ENCODE measurements at places on chromosomes 12 and 14. TPM values are rescaled to one million over a fixed set of nuclear protein-coding genes. Genes with fewer than 3 reads are reported as not detected.
A peak's percentile ranks its signal among the peaks of the same experiment; 100 is the strongest.

DNA sequence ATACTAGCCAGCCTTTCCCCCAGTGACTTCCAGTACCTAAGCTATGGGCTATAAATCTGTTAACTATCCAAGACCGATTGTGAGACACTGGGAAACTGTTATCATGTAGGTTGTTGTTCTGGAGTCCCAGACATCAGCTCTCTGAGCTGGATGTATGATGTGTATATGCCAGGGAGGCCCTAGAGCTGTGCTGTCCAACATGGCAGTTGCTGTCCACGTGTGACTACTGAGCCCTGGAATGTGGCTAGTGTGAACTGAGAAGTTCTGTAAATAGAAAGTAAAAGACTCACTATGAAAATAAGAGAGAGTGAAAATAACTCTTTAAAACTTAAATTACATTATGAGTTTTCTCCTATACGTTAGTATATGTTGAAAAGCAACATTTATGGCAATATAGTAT is 755.8 kb upstream of the FBXO33 start:
- H3K36me3 ChIP-seq: no peaks in the 10 kb centered on the region
- no peaks in the 10 kb centered on the region for H3K27me3 ChIP-seq
- DNase-seq: no peak
- H3K4me1 ChIP-seq: no peaks in the 10 kb centered on the region
- no peak overlapping the region for H3K4me3 ChIP-seq

DNA sequence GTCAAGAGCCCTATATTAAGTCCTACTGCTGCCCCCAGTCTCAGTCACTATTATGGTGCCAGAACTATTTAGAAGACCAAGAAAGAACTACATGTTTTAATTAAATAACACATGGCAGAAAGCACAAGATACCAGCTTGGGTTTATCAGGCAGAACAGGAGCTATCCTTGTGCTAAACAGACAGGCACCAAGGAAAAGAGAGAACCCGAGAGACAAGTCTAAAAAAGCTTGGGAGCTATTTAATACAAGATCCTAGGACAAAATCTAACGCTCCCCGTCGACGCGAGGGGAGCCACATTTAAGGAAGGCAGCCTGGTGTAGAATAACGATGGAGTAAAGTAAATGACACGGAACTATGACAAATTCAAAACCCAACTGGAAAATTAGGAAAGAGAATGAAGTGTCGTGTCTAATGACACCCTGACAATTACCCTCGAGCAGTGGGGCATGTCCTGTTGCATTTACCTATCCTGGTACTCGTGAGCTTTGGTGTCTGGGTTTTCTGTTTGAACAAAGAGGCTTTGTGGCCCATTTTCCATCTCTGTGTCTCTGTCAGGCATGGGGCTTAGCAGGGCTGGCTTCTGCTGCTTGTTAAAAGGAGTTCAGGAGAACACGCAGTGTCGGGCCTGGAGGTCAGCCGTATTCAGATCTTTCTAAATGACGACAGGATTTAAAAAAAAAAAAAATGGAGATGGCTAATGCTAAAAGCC is 140.6 kb downstream of the ETNK1 start:
- H3K36me3 ChIP-seq: no peaks in the 10 kb centered on the region
- H3K27me3 ChIP-seq: no peaks in the 10 kb centered on the region

- no peak overlapping the region for H3K4me3 ChIP-seq
- peaks cover 3% of the 10 kb centered on the region for H3K4me1 ChIP-seq
- DNase-seq: no peak
Measured at GRCh38 chr12:67669934-67670631, 21.5 kb downstream of the DYRK2 start.

DNA sequence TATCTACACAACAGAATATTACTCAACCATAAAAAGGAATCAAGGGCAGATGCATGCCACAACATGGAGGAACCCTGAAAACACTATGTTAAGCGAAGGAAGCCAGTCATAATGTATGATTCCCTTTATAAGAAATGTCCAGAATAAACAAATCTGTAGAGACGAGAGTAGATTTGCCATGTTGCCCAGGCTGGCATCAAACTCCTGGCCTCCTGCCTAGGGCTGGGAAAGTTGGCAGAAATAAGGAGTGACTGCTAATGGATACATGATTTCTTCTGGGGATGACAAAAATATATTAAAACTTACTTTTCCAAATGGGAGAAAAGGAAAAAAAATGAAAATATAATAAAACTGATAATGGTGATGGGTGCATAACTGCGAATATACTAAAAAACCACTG is 10.9 kb downstream of the CLIP1 start:
- no peak overlapping the region for H3K27ac ChIP-seq
- peaks cover 1% of the 10 kb centered on the region for H3K36me3 ChIP-seq
- H3K4me1 ChIP-seq: peaks cover 20% of the 10 kb centered on the region
- no peak overlapping the region for H3K4me3 ChIP-seq
- H3K27me3 ChIP-seq: no peaks in the 10 kb centered on the region

GRCh38 chr14:105844810-105845724 is 318.7 kb downstream of the TMEM121 start:
- no peak for DNase-seq
- no peak overlapping the region for H3K4me3 ChIP-seq
- no peak overlapping the region for H3K27ac ChIP-seq

- peaks cover 24% of the 10 kb centered on the region for H3K4me1 ChIP-seq
- peak overlapping the region; percentile 66 for H3K4me3 ChIP-seq
- no peaks in the 10 kb centered on the region for H3K27me3 ChIP-seq
- peak overlapping the region; percentile 86 for H3K27ac ChIP-seq
Measured at GRCh38 chr12:130954544-130954831, 781 bp downstream of the ADGRD1 start.

- no peaks in the 10 kb centered on the region for H3K4me1 ChIP-seq
- H3K27me3 ChIP-seq: no peaks in the 10 kb centered on the region
- DNase-seq: no peak
- no peaks in the 10 kb centered on the region for H3K36me3 ChIP-seq
Measured at GRCh38 chr14:28813810-28814209, 47.2 kb downstream of the FOXG1 start.

- H3K27me3 ChIP-seq: no peaks in the 10 kb centered on the region
- no peak overlapping the region for H3K27ac ChIP-seq
- no peaks in the 10 kb centered on the region for H3K36me3 ChIP-seq
- DNase-seq: no peak
Measured at GRCh38 chr12:114998750-114999128, 314.8 kb upstream of the TBX3 start.

GRCh38 chr14:78157494-78158437 is 12.4 kb upstream of the NRXN3 start:
- H3K4me1 ChIP-seq: no peaks in the 10 kb centered on the region
- no peak overlapping the region for H3K27ac ChIP-seq
- no peaks in the 10 kb centered on the region for H3K27me3 ChIP-seq
- H3K36me3 ChIP-seq: no peaks in the 10 kb centered on the region
- H3K4me3 ChIP-seq: no peak overlapping the region

DNA sequence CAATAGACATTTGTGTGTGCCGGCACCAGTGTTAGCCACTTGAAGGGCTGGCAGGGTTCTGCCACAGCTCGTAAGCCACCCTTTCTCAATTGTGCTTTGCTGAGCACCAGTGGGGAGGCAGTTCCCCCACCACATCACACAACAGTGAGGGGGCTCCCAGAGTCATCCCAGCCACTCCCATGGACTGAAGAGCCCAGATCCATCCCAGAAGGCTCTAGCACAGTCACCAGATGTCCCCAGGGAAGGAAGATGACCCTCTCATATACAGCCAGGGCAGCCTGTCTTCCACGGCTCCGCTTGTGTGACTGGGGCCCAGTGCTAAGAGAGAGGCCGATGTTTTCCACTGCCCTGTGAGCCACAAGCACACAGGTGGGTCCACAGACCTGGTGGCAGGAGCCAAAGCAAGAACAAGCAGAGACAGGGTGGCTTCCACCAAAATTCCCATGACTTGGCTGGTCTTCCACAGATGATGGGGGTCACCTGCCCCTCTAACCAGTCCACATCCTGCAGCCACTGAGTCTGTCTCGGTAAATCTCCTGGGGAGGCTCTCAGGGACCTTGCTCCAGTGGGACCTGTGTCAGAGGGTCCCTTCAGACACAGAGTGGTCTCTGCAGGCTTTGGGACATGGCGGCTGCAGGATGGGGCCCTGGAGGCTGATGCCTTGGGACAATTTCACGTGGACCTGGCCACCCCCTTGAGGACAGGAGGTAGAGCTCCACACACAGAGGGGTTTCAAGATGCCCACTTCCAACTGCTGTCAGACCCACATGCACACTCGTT is 71.9 kb upstream of the DDX11 start:
- H3K27me3 ChIP-seq: no peaks in the 10 kb centered on the region
- H3K4me3 ChIP-seq: no peak overlapping the region
- no peak overlapping the region for H3K27ac ChIP-seq
- DNase-seq: peak; percentile 27
- H3K36me3 ChIP-seq: no peaks in the 10 kb centered on the region

DNA sequence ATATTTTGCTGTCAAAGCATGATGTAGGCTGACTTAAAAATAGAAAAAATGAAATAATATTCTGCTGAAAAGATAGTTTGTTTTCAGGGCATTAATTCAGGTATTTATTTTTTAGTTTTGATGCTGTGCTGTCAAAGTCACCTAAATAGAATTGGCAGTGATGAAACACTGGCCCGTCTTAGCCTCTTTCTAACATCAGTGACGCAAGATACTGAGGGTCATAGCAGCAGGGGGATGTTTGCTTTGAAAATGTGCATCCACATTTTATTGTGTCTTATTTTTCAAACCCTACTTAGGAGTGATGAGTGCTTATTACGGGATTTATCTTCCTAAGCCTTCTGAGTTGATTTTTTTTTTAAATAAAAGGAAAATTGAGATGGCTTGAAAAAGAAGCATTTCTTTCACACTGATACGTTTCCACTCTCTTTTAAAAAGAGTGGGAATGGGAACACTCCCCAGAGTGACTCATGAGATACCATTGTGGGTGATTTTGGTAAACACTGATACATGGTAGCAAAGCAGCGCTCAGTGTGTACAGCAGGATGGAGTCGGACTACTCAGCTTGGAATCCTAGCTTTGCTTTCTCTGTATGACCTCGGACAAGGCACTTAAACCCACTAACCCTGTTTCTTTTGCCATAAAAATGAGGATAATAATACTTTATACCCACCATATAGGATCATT is 290.8 kb downstream of the ERC1 start:
- no peaks in the 10 kb centered on the region for H3K27me3 ChIP-seq
- peak overlapping the region; percentile 48 for H3K27ac ChIP-seq
- no peak overlapping the region for H3K4me3 ChIP-seq
- DNase-seq: no peak
- H3K36me3 ChIP-seq: no peaks in the 10 kb centered on the region

DNA sequence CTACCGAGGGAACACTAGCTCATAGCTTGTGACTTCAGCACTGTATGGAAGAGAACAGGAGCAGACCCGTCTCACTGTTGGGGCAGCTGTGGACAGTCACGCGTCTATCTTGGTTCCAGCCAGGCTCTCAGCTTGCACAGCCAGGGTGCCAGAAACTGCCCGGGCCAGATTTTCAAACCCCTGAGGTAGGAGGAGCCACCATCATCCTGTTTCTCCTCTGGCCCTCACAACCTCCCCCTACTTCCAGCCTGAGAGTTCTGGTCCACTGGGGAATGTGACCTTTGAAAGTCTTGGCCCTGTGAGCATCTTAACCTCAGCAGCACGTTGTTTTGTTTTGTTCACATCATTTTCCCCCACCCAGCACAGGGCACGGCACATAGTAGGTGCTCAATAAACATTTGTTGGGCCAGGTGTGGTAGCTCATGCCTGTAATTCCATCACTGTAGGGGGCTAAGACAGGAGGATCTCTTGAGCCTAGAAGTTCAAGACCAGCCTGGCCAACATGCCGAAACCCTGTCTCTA is 50.4 kb downstream of the PSMA6 start:
- peak overlapping the region; percentile 38 for H3K4me3 ChIP-seq
- peak; percentile 48 for DNase-seq
- H3K36me3 ChIP-seq: no peaks in the 10 kb centered on the region

- peak; percentile 48 for DNase-seq
- peaks cover 47% of the 10 kb centered on the region for H3K36me3 ChIP-seq
- peaks cover 76% of the 10 kb centered on the region for H3K4me1 ChIP-seq
- no peak overlapping the region for H3K27ac ChIP-seq
Measured at GRCh38 chr14:103127356-103127755, 4.1 kb downstream of the TNFAIP2 start.

- H3K4me3 ChIP-seq: no peak overlapping the region
- no peak for DNase-seq
- H3K36me3 ChIP-seq: no peaks in the 10 kb centered on the region
- no peaks in the 10 kb centered on the region for H3K27me3 ChIP-seq
- H3K4me1 ChIP-seq: no peaks in the 10 kb centered on the region
Measured at GRCh38 chr14:61988240-61988639, 226.0 kb downstream of the SNAPC1 start.

DNA sequence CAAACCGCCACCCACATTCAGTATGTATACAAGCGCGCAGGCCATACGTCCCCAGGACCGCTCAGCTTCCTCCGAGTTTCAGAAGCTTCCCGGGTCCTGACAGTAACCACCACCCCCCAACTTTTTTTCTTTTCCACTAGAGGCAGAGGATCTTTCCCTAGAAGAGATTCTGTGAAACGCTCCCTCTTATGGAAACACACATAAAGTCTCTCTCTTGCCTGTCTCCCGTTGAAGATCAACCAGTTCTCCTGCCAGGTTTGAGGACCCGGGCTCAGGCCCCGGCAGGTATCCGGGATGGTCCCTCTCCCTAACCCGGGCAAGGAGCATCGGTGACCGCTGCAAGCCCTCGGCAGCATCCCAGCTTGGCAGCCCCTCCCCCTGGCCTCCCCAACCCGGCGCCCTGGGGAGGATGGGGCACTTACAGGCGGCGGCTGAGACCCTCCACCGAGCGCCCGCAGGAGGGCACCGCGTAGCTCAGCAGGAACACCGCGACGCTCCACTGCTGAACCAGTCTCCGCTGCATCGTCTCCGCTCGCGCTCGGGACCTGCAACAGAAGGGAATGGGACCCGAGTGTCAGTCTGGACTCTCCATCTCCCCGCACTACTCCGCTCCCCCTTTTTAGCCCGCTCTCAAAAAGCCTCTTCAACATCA is 3.4 kb downstream of the PTHLH start:
- no peak for DNase-seq
- no peak overlapping the region for H3K27ac ChIP-seq

- H3K4me1 ChIP-seq: no peaks in the 10 kb centered on the region
- no peak overlapping the region for H3K27ac ChIP-seq
- H3K36me3 ChIP-seq: no peaks in the 10 kb centered on the region
Measured at GRCh38 chr14:84288781-84289180, 1241.2 kb upstream of the FLRT2 start.

DNA sequence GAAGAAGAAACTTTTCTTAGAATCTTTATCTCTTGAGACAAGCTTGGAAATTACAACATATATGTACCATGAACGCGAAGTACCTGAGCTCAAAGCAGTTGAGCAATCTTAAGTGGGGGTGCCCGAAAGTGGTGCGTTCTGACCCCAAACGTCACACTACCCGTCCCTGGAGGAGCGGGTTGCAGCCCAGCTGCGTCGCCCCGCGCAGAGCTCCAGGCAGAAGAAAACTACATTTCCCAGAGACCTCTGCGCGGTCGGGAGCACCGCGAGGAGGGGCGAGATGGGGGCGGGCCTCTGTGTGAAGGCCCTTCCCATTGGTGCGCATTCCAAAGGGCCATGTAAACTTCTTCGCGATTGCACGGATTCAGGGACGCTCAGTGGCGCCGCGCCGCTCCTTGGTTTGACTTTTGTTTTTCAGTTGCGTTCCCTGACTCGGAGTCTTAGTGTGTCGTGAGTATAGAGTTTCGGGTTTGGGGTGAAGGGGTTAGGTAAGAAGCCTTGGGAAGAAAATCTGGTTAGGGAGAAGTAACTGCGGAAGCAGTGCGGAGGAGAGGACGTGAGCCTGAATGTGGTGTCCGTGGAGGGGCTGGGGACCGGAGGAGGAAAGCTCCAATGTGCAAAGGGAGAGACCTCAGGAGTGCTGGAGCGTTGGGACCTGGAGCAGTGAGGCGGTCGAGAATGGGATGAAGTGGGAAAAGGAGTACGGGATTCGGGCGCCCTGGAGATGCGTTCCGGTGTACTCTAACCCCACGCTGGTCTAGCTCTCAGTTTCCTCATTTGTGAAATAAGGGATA is at the start of gene CCDC77:
CCDC77 (plus strand) TSS at position 410 of the 794 bp plus-strand sequence. CDS start 7,740 bp downstream, outside the sequence.
- H3K4me3 ChIP-seq: peak within 1 kb of the TSS; percentile 73
- peaks cover 13% of the 10 kb centered on the region for H3K4me1 ChIP-seq
- no peaks in the 10 kb centered on the region for H3K36me3 ChIP-seq

Gene GALNT16
- 3.5 TPM for total RNA-seq

Gene ST8SIA1
- total RNA-seq: 9.1 TPM

Gene ADCY4
- 42.7 TPM for total RNA-seq
